Activated CD4-positive, alpha-beta T cell treated with anti-CD3 and anti-CD28 coated beads, Interleukin-2, amount 10 ng/mL, durations not matched to agents 24 days and 14 days (primary cell): ENCODE measurements at places on chromosomes 2 and 18. TPM values are rescaled to one million over a fixed set of nuclear protein-coding genes. Genes with fewer than 3 reads are reported as not detected.

SCN1A gene
- total RNA-seq: not detected in 2 replicates

SNRNP200 gene
- total RNA-seq: 197 and 203 TPM in 2 replicates

DNA sequence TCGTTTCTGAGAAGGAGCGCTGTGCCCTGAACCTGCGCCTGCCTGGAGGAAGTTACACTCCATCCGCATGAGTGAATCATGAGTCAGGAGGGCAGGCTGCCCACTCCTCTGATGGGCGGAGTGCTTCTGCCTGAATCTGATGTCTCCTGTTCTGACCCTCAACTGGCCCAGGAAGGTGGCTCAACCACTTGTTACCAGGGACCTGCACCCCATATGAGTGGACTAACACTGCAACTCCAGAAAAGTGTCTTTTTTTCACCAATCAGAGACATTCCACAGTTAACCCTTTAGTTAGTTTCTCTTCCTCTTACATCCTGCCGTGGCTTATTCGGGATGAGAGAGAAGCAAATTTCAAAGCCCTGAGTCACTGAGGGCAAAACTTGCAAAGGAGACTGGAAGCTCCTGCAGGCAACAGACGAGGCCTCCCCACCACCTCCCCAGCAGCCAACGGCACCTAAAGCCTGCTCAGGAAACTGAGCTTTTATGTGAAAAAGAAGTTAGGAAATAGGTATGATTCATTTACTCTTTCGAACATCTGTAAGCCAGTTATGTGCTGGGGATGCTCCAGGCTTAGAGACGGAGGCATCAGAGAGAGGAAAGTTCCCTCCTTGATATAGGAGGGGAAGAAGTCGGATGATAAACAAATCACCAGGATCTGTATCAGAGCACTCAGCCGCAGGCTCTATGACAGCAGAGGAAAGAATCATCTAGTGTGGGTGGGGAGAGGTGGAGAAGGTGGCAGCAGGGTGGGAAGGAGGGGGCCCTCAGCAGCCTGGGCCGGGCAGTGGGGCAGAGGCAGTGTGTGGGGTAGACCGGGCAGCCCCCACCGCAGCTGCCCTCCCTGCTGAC lies 30.9 kb downstream of the MBP start:
- H3K4me3 ChIP-seq: peak overlapping the region; percentile 83
- no peaks in the 10 kb centered on the region for H3K27me3 ChIP-seq
- DNase-seq: peak; percentile 82
- H3K36me3 ChIP-seq: peaks cover 65% of the 10 kb centered on the region

STON1 gene
- 0.93 and 1.3 TPM in 2 replicates for total RNA-seq

- H3K4me1 ChIP-seq: peaks cover 2% of the 10 kb centered on the region
- H3K36me3 ChIP-seq: no peaks in the 10 kb centered on the region
- H3K4me3 ChIP-seq: no peak overlapping the region
- no peak for DNase-seq
- H3K27me3 ChIP-seq: peaks cover 4% of the 10 kb centered on the region
Observed at GRCh38 chr2:42367835-42368234, 6.8 kb upstream of the COX7A2L start.

GCA gene
- total RNA-seq: 13.6 and 16.2 TPM in 2 replicates

DNA sequence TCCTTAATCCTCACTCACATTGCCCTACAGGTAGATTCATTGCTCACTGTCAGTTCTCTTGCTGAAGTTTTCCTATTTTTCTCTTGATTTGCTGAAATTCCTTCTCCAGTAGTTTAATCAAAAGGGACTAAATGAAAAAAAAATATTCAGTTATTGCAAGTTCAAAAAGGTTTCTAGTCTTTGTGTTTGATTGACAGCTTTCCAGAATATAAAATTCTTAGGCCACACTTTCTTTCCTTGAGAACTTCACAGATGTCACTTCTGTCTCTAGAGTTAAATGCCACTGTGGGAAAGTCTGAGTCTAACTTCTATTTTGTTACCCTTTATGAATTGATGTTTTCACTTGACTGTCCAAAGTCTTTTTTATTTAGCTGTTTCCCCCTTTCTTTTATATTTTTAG lies 25.7 kb downstream of the RRM2 start:
- peaks cover 19% of the 10 kb centered on the region for H3K4me1 ChIP-seq
- H3K4me3 ChIP-seq: no peak overlapping the region
- DNase-seq: no peak
- H3K27me3 ChIP-seq: no peaks in the 10 kb centered on the region

SLC11A1 gene
- 0.12 and 0.19 TPM in 2 replicates for total RNA-seq
